ENCODE measurements at places on chromosomes 11 and 22. TPM values are rescaled to one million over a fixed set of nuclear protein-coding genes. Genes with fewer than 3 reads are reported as not detected.

DNA sequence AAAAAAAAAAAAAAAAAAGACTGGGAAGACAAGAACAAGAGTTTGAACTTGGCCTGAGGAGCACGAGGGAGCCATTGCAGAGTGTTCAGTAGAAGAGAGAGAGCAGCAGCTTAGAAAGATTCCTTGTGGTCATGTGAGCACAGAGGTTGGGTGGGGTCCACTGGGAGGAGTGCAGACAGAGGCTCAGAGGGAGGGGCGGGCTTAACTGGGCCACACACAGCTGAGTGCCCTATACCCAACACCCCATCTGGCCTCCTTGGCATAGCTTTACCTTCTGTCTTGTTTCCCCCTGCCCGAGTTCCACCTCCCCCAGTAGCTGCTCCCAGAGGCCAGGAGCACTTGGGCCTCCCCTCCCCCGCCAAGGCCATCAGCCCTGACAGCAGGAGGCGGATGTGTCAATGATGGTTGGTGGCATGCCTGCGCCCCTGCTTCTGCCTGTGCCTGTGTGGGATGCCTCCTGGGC is 12.1 kb downstream of the C11orf86 start:
- DNase-seq = no peak

DNA sequence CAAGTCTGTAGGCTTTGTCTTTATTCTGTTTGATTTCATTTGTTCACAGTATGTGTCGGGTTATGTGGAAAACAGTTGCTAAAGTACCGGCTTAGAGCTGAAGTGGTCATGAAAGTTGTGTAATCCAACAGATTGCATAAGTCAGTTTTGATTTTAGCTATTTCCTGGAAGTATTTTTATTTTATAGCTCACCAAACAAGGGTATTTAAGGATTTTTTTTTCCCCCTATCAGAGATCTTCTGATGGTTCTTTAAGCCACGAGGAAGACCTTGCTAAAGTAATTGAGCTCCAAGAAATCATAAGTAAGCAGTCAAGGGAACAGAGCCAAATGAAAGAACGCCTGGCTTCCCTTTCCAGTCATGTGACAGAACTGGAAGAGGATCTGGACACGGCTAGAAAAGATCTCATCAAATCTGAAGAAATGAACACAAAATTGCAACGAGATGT is 55.9 kb downstream of the PPFIA1 start:
- DNase-seq = no peak

DNA sequence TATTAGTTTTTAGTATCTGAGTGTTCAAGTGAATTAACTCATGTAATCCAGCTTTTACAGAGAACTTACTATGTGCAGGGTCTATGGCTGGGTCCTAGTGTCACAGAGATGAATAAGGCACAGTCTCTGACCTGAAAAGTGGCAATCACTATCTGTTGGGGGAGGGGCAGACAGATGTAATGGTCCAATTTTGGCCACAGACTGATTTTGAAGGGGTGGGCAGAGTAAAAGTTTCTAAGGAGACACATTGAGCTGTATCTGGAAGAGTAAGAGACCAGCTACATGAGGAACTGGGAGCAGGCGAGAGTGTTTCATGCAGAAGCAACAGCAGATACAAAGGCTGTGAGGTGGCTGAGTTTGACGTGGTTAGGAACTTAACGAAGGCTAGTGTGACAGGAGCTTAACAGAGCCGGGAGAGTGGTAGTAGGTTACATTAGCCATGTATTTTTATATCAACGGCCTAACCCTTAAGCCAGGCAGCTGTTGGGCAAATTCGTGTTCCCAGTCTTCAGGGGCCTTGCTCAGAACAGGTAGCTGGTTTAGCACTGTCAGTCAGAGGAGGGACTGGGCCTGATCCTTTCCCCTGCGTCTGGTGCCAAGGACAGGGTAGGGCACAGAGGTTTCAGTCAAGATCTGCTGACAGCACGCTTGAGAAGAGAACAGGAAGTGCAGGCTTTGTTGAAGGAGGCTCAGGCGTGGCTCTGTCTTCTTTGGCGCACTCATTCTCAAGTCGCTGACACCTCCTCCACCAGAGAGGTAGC is 1.4 kb upstream of the STIM1 start:
- no peak for DNase-seq

DNA sequence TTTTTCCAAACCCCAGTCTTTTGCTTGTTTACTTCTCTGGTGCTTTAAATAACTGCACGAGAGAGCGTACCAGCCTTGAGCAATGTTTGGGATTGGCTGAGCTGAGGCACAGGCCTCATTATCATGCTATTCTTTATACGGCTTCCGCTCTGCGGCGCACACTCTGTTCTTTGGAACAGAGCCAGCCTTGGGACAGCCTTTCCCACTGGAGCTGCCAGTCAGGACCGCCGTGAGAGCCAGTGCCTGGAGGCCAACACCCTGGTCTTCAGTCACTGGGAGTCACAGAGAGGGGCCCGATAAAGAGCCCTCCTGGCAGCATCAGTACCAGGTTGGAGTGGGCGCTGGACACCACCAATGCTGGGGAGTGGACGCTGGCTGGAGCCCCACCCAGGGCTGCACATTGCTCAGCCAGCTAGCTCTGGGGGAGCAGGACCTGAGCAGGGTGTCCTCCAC is 125.6 kb downstream of the BCR start:
- no peak for DNase-seq

DNA sequence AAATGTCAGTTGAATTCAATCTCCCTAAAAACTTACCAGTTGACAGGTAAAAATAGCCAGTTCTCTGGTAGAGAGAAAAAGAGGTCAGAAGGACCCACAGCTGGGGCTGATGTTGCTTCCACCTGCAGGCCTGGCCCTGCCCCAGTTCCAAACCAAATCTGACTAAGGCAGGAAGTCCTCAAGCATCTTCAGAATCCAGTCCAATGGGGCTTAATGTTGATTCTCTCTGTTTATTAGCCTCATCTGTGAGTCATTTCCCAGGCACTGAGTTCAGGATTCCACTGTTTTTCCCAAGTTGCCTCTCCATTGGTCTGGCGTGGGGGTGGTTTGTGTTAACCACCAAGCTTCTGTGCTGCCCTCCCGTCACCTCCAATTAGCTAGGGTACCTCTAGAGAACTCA is 601.8 kb downstream of the INSC start:
- DNase-seq = no peak

- DNase-seq = no peak
Observed at GRCh38 chr11:34999453-34999852, 83.0 kb downstream of the PDHX start.

The NNMT gene
- total RNA-seq = 2,549 TPM

The LRRC10B gene
- total RNA-seq = not detected

The OR9Q1 gene
- not detected for total RNA-seq
